Karpas-422 (cell line): ENCODE measurements at places on chromosomes 11 and 22.
A peak's percentile ranks its signal among the peaks of the same experiment; 100 is the strongest.

GRCh38 chr11:7688238-7688826 is 15.0 kb upstream of the CYB5R2 start:
- DNase-seq, result peak; percentile 75

GRCh38 chr11:94305146-94305545 is 766 bp downstream of the IZUMO1R start:
- DNase-seq, result no peak

DNA sequence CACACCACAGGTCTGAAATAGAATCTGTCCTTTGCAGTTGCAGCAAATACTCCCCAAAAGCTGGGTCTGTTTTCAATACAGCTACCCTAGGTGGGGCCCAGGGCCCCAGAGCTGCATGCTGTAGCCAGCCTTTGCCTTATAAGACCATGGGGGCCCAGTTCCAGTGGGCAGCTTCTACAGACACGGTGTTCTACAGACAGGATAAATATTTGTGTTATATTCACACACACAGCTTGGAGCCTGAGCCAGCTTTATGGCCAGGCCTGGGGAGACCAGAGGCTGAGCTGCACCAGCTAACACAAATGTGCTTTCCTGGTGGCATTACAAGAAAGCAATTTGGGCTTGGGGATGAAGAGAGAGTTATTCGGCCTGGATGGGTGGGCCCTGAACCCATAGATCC is 151.8 kb upstream of the NCAM1 start:
- DNase-seq, result no peak

GRCh38 chr11:123382555-123383074 is 47.5 kb upstream of the GRAMD1B start:
- DNase-seq, result no peak

GRCh38 chr11:118290923-118291322 is 13.6 kb upstream of the CD3E start:
- DNase-seq, result peak; percentile 66

- no peak for DNase-seq
Measured at GRCh38 chr22:44341431-44342346, 28.9 kb upstream of the SHISAL1 start.

DNA sequence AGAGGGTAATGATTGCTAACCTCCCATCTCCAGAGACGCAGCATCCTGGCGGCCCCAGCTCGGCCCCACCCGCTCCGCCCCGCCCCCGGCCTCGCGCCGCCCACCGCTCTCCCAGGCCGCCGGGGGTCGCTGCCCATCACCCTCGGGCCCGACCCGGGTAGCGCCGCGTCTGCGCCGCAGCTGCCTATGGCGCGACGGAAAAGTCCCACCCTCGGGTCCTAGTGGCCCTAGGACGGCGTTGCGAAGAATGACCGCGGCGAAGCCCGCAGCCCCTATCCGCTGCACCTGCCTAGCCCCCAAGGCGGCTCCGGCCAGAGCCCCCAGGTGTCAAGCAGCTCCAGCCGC is 457 bp downstream of the CPSF7 start:
- DNase-seq, result peak; percentile 89

DNA sequence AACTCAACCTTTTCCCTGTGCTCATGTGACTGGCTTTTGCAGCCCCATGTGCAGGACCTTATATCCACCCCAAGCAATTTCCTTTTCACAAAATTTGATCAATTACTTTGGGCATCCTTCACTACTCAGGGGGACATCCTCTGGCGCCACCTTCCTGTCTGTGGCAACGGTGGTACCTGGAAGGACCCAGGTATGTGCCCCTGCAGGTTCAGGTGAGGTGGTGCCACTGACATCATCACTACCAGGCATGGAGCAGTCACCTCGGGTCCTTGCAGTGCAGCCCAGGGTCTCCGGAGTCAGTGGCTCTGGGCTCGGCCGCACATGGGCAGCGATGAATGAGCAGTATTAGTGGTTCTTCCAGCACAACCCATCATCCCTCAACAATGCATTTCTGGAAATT is 37.7 kb upstream of the B3GAT1 start:
- no peak for DNase-seq

DNA sequence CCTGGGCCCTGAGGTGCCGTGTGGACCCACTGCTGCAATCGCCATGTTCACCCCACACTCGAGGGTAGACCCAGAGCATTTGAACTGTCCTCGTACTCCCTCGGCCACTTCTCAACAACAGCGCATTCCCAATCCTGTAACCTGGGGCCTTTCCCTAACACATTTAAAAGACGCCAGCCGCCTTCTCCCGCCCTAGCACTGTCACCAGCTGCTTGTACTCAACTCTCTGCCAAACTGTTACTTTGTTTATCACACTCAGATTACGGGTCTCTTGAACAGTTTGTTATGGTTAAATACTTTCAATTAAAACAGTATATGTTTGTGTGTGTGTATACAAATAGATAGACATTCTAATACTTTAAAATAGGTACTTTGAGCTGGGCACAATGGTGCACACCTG is 20.7 kb downstream of the CDKN1C start:
- no peak for DNase-seq

- DNase-seq, result no peak
Measured at GRCh38 chr22:49141761-49142160, 685.9 kb downstream of the BRD1 start.

DNA sequence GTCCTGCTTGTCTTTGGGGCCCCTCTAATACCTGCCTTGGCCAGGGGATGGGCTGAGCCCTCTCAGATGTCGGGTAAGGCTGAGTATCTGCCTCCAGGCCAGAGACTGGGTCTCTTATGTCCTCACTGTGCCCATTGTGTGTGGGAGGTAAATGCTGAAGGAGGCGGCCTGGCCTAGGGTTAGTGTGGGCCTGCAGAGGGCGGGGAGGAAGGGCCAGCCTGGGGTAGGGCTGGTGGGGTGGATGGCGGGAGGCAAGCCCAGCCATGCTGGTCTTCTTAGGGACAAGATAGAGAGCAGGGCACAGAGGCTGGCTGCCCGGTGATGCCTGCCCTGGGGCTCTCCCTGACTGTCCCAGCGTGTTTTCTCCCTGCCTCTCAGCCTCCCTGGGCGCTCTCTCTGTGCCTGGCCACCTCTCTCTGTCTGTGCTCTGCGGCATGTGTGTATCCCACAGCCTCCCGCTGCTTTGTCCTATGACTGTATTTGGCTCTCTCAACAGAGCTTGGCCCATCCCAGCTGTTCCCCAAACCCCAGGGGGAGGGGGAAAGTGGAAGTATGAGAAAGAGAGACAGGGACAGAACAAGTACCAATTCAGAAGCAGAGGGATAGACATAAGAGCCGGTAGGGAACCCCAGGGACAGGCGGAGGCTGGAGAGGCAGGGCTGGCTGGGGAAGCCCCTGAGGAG is 57.0 kb downstream of the PDE2A start:
- DNase-seq, result no peak

DNA sequence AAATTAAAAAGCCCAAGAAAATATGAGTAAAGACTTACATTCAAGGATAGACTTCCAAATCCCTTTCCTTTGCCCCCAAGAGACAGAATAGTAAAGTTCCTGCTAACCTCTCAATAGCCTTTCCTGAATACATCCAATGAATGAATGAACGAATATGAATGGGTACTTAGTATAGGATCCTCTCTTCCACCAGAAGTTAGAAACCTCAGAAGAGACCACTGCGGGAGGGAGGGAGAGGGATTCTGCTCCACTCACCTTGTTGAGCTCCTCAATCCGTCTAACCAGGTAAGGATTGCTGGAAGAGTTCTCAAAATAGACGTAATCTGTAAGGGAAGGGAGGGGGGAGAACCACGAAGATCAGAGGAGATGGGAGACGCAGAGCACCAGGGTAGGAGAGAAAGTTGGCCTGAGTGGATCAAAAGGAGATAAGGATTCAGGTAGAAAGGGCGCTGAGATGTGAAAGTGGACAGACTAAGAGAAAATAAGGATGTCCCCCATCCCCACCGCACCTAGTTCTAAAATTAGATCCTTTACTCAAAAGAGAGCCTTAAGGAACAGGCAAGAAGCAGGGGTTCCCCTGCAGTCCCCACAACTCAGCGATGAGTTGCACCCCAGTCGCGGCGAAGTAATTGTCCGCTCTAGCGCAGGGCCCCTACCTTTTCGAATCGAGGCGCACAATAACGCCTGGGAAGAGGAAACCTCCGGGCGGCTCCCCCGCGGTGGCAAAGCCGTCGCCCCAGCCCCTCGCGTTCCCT is 1.1 kb downstream of the MTA2 start:
- peak; percentile 69 for DNase-seq

DNA sequence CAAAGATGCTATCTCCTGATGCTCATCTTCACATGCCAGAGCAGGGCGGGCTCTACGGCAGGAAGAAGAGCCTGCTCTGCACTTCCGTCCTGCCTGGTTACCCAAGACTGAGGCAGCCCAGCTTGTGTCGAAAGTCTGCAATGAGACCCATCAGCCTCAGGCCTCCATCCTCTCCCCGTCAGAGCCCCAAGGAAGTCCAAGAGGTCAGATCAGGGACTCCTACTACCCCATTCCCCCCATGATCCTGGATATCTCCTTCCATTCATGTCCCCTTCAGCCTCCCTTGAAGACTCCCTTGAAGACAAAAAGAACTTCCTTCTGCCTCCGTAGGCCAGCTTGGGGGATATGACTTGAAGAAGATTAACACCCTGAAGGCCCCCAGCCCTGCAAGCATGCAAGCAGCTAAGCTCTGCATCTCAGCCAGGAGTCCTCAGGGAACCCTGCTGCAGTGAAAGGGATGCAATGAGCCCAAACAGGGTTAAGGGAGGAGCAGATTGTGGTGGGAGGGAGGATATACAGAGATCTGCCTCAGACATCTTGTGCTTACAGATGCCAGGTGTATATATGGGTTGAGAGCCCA is 85.6 kb downstream of the TRIM29 start:
- no peak for DNase-seq

GRCh38 chr22:49320714-49321476 is 506.8 kb downstream of the BRD1 start:
- DNase-seq, result no peak

DNA sequence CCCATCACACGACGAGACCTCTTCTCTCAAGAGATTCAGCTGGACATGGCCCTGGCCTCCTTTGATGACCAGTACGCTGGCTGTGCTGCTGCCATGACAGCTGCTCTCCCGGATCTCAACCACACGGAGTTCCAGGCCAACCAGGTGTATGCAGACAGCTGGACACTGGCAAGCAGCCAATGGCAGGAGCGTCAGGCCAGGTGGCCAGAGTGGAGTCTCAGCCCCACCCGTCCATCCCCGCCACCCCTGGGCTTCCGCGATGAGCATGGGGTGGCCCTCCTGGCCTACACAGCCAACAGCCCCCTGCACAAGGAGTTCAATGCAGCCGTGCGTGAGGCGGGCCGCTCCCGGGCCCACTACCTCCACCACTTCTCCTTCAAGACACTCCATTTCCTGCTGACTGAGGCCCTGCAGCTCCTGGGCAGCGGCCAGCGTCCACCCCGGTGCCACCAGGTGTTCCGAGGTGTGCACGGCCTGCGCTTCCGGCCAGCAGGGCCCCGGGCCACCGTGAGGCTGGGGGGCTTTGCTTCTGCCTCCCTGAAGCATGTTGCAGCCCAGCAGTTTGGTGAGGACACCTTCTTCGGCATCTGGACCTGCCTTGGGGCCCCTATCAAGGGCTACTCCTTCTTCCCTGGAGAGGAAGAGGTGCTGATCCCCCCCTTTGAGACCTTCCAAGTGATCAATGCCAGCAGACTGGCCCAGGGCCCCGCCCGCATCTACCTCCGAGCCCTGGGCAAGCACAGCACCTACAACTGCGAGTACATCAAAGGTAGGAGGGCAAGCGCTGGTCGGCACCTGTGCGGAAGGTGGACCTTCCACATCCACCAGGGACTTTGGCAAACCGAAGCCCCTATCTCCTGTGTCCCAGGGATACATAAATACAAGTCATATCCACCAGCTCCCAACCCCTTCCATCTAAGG is 11.3 kb downstream of the CHRNA10 start:
- DNase-seq, result no peak

DNA sequence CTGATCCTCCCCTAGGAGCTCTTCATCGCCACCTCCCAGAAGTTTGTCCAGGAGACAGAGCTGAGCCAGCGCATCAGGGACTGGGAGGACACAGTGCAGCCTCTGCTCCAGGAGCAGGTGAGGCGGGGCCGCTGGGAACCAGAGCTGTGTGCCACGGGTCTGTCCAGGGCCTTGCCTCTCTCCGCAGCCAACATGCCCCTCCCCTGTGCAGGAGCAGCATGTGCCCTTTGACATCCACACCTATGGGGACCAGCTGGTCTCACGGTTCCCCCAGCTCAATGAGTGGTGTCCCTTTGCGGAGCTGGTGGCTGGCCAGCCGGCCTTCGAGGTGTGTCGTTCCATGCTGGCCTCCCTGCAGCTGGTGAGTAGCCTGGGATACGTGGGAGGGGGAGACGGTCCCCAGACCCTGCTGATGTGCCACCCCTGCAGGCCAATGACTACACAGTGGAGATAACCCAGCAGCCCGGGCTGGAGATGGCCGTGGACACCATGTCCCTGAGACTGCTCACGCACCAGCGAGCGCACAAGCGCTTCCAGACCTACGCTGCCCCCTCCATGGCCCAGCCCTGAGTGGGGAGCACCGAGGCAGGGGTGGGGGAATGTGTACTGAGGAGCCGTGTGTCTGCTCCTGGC is 2.5 kb downstream of the SCO2 start:
- DNase-seq, result peak; percentile 42

- DNase-seq, result no peak
Measured at GRCh38 chr11:69981119-69981784, 96.9 kb upstream of the ANO1 start.

DNA sequence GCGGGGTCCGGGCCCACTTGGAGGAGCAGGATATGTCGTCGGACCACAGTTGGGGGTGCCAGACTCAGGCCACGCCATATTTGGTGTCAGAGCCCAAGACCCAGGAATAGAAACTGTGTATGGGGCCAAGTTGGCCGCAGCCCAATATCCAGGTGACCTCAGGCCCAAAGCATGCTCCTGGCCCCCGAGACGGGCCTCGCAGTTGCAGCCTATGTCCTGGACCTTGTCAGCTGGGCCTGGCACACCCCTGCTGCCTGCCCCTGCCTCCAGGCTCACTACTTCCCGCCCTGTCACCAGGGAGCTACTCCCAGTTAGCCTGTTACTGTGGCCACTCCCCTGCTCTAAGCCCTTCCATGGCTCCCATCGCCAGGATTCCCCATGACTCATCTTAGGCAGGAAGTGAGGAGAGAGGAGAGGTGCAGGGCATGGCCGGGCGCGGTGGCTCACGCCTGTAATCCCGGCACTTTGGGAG is 23.1 kb downstream of the A4GALT start:
- no peak for DNase-seq

DNA sequence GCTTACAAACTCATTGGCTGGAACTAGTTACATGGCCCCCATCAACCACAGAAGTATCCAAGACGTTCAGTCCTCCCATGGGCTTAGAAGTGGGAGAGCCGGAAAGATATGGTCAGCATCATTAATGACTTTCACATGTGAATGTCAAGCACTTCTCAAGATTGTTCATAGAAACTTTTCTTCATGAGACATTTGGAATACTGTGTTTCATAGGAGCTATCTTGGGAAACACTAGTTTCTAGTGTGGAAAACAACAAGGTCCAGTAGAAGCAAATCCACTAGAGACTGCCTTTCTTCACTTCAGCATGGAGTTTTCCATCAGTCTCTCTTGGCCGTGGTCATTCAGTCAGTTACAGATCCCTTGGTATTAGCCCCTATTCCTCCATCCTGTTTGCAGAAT is 160.9 kb downstream of the C11orf91 start:
- DNase-seq, result no peak
